Eye (tissue), 1 donor: ENCODE measurements at places on chromosomes 1 and 21.

DNA sequence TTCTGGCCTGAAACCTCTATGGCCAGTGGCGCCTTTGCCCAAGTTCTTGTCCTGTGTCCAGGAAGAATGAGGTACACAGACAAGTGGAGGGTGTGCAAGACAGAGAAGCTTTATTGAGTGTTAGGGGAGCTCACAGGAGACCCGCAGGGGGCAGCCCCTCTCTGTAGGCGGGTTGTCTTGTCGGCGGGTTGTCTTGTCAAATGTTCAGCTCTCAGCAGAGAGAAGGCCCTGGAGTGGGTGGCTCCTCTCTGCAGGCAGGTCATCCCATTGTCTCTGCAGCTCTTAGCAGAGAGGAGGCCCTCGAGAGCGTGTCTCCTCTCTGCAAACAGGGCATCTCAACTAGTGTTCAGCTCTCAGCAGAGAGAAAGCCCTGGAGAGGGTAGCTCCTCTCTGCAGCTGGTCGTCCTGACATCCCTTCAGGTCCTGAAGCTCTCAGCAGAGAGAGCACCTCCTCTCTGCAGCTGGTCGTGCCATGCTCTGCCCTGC is 11.0 kb downstream of the COL6A2 start:
- no peak for DNase-seq

DNA sequence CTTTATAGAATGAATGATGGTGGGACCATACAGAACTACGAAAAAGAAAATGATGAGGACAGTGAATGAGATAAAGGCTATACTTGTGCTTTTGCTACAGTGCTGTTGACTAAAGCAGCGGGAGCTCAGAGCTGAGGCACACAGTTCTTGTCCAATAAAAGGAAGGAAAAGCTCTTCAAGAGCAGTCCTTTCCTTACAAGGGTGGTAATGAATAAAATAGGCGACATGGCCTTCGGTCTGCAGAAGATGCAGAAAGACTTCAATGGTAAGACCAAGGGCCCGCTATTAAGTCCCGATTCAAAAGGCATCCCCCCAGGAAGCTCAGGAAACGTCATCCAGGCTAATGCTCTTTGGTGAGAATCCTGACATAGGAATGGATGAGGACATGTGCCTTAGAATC is 44.4 kb downstream of the GNG12 start:
- DNase-seq: no peak

GRCh38 chr1:111924786-111925185 is 64.7 kb downstream of the KCND3 start:
- no peak for DNase-seq

GRCh38 chr1:194103516-194104246 is 917.3 kb upstream of the B3GALT2 start:
- DNase-seq: no peak

GRCh38 chr21:14403681-14404318 is 20.9 kb upstream of the HSPA13 start:
- DNase-seq: peak; percentile 69

GRCh38 chr1:78101051-78101450 is 55.3 kb downstream of the GIPC2 start:
- no peak for DNase-seq

DNA sequence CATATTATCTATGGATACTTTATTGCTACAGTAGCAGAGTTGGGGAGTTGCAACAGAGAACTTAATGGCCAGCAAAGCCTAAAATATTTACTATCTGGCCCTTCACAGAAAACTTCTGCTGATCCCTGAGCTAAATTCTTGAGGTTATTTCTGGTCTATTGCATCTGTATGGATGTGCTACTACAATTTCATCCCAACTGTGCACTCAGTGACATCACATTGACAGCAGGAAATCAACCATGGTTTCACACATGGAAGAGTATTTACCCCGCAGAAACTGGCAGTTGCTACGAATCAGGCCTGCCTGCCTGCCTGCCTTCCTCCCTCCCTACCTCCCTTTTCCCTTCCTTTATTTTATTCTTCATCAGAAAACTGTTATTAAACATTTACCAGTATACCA is 12.1 kb downstream of the CLCA2 start:
- DNase-seq: peak; percentile 94

- DNase-seq: peak; percentile 11
Observed at GRCh38 chr1:244011271-244011670, 39.8 kb upstream of the ZBTB18 start.

DNA sequence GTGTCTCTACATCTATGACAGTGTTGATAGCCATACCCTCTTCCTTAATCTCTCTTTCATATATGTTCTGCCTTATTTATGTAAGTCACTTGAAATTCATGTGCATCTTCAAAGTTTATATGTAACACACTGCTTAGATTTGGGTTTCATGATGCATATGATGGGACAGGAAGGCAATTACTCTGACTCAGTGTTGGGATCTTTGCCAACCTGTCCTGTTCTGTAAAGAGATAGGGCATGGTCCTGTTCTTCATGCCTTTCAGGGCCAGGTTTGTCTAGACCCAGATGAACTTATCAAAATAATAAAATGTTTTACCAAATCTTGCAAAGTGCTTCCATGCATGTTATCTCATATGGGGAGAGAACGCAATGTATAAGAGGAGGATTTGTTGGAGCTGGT is 69.5 kb downstream of the TMPRSS15 start:
- DNase-seq: no peak

- DNase-seq: no peak
Observed at GRCh38 chr1:81559662-81560350, 240.9 kb upstream of the ADGRL2 start.
